Right kidney (tissue), 9 donors: ENCODE measurements at places on chromosomes 16 and 17.

GRCh38 chr17:30379303-30379902, 676 bp downstream of the CPD start:
- no peak for DNase-seq

DNA sequence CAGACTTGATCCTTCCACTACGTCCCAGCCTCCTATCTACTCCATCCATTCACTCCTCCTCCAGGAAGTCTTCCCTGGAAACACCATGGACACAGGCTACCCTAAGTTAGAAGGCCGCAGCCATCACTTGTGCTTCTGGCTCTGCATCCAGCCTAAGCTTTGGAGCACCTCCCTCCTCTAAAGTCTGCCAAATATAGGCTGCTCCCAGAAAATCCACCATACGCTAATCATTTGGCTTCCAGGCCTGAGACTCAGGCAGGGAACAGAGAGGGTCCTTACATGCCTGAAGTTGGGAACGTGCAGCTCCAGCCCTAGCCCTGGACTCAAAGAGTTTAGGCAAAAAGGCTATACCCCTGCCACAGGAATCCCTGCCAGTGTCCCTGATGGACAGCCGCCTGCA, 6.7 kb downstream of the PCGF2 start:
- no peak for DNase-seq

DNA sequence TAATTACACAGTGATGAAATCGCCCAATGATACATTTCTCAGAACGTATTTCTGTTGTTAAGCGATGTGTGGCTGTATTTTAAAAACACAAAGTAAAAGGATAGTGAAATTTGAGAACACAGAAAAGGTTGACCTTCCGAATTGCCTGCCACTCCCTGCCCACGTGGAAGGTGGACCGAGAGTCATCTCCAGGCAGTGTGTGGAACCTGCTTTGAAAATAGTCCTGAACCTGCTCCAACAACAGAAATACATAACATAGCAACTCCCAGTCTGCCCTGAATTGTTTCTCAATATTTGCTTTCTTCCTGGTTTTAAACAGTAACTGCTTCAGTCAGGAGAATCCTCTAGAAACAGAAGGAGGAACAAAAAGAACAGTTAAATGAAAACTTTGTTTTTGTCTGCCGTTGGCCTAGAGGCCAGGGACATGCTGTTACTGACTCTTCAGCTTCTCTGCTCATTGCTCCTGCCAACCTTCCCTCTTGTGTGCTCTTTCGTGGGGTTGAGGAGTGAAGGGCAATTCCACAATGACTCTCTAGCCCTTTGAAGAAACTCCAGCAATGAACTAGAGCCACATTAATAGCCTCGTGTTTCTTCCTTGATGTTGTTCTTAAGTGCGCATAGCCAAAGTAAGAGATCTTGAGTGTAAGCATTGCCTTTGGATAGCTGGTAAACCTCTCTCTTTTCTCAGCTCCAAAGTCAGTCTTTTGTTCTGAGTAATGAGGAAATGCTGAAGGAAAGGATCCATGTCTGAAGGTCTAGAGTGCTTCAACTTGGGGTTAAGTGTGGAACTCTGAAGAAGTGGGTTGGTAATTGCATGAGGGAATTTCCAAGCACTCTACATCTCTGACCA, 452.5 kb upstream of the CCL2 start:
- DNase-seq, result no peak

DNA sequence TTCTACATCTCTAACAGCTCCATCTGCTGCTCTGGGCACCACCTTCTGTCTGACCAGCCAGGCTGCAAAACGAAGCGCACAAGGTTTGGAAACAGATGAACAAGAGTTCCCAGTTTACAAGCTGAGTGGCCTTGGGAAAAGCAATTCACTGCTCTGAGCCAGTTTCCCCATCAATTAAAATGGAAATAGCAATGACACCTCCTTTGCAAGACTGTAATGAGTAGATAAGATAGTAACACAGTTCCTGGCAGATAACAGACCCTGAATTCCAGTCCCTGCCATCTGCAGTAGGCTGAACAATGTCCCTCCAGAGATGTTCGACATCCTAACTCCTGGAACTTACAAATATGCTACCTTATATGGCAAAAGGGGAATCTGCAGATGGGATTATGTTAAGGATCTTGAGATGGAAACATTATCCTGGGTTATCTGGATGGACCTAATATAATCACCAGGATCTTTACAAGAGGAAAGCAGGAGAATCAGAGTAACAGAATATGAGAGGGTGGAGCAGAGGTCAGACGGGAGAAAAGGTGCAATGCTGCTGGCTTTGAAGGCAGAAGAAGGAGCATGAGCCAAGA, 27.9 kb downstream of the CPPED1 start:
- DNase-seq, result no peak

- DNase-seq, result no peak
Observed at GRCh38 chr17:44931376-44931775, 16.1 kb upstream of the GFAP start.

GRCh38 chr16:84725481-84726078, 25.8 kb downstream of the USP10 start:
- DNase-seq, result no peak

DNA sequence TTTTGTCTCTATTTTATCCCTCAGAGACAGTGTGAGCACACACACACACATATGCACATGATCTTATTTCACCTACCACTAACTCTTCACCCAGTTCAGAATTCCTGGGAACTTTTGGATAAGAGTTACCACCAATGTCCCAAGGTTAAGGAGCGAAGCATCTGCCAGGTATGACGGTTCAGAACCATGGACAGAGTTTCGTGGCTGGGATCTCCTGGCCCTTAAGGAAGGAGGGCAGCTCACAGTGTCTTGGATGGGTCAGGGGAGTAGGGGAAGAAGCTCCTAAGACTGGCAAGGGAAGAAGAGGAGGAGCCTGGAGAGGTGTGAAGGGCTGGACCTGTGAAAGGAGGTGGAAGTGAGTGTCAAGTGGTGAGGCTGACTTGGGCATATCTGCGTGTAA, 23.0 kb upstream of the TMEM132E start:
- peak; percentile 11 for DNase-seq

DNA sequence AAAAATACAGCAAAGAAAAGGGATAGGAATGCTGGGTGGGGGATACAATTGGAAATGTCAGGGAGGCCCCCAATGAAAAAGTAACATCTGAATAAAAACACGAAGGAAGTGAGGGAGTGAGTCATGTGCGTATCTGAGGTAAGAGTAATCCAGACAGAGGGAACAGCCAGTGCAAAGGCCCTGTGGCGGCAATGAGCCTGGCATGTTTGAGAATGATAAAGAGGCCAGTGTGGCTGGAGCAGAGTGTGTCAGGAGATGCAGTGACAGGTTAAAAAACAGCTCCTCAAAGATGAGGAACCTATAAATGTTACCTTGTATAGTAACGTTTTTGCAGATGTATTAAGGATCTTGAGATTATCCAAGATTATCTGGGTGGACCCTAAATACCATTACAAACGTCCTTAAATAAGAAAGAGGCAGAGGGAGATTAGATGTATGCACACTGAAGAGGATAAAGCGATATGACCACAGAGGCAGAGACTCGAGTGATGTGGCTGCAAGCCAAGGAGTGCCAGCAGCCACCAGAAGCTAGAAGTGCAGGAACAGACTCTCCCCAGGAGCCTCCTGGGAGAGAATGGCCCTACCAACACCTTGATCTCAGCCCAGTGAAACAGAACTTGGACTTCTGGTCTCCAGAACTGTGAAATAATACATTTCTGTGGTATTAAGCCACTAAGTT, 17.8 kb upstream of the SLC35B1 start:
- no peak for DNase-seq

DNA sequence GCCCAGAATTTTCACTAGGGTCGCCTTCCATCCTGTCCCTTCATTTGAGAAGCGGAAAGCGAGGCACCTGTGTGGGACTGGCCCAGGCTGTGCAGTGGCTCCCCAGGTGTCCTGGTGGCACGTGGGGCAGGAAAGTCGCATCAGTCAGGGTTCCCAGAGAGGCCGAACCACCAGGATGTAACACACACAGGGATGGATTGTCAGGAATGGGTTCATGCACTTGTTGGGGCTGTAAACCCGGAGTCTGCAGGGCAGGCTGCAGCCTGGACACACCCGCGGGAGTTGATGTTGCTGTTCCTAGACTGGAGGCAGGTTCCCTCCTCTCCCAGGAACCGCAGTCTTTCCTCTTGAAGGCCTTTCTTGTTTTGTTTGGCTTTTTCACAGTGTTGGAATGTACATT, 30.7 kb upstream of the RPTOR start:
- no peak for DNase-seq

- no peak for DNase-seq
Observed at GRCh38 chr16:47519546-47519945, 58.4 kb downstream of the PHKB start.

GRCh38 chr17:41434415-41434814, 6.4 kb downstream of the KRT38 start:
- no peak for DNase-seq

DNA sequence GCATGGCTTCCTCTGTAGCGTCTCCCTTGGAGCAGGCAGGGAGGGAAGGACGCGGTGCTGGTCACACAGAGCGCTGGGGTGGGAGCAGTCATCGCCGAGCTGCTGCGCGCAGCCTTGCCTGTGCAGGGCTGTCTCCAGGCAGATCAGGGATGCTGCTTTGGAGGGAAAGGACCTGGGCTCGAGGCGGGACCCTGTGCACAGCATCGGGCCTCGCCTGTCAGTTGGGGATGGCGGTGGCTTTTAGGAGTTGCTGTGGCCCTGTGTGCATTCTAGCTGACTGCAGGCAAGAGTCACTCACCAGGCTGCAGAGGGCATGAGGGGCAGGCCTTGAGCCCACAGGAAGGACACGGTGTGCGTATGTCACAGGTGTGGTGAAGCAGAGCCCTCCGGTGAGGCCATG, 10.1 kb downstream of the ACSF3 start:
- DNase-seq, result no peak

- no peak for DNase-seq
Observed at GRCh38 chr17:57136355-57136754, 51.3 kb downstream of the AKAP1 start.

GRCh38 chr16:2520784-2521531, 787 bp downstream of the AMDHD2 start:
- peak; percentile 23 for DNase-seq
